ENCODE measurements at places on chromosomes 11 and 22.

- DNase-seq, result no peak
These were observed 4.8 kb downstream of the GVQW3 start for GRCh38 chr11:76385903-76386302.

DNA sequence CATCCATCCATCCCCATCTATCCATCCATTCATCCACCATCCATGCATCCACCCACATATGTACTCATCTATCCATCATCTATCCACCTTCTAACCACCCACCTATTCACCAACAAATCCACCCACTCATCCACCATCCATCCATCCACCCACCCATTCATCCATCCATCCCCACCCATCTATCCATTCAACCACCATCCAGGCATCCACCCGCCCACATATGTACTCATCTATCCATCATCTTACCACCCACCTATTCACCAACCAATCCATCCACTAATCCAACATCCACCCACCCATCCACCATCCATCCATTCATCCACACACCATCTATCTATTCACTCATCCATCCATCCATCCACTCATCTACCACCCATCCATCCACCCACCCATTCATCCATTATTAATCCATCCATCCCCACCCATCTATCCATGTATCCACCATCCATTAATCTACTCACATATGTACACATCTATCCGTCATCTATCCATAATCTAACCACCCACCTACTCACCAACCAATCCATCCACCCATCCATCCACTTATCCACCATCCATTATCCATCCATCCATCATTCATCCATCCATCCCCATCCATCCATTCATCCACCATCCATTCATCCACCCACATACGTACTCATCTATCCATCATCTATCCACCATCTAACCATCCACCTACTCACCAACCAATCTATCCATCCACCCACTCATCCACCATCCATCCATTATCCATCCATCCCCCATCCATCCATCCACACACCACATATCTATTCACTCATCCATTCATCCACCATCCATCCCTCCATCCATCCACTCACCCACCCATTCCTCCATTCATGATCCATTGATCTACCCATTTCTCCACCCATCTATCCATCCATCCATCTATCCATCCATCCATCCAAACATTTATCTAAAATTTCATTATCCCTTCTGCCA, 940.0 kb downstream of the BRD1 start:
- no peak for DNase-seq

DNA sequence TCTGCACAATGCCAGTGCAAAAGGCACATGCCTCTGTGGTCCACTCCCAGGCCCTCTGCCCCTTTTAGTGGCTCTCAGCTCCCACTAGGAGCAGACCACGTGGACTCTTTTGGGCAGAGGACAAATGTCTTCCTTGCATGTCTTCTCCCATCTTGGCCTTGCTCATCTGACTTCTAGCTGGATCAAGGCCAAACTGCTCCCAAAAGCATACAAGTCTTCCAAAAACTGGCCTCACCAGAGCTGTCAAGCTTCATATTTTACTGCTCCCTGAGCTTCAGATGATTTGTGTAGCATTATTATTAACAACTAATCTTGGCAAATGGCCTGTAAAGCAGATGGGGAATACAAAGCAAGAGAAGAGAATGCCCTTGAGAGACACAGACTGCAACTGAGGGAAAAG, 6.9 kb downstream of the SMPD1 start:
- no peak for DNase-seq

- no peak for DNase-seq
These were observed 37.4 kb downstream of the YAP1 start for GRCh38 chr11:102147632-102148031.

DNA sequence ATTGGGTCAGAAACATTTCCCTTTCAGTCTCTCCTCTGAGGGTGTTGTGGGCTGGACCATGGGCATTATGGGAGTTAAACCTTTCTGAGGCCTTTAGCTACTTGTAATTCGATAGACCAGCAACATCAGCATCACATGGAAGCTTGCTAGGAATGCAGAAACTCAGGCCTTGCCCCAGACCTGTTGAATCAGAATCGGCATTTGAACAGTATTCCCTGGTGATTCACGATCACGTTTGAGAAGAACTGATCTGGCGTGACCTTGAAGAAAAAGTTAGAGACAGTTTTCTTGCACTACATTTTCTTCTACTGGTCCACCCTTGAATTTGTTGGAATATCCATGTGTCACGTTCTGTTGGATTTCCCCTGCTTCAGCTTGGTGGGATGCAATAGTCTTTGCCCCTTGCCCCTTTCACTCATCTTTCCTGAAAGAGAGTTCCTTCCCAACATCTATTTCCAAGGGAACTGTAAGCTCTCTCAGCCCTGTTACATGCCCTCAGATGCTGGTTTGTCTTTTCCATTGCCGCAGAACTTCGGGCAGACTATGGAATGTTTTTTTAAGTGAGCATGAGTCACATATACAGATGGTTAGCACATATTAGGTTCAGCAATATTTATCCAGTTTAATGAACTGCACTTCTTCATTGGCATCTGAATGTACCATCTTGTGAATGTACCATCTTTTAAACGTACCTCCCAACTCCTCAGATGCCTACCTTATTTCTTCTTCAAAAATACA, 23.9 kb downstream of the EHF start:
- no peak for DNase-seq

GRCh38 chr22:49961005-49961600, 531 bp downstream of the PIM3 start:
- DNase-seq, result peak; percentile 31

DNA sequence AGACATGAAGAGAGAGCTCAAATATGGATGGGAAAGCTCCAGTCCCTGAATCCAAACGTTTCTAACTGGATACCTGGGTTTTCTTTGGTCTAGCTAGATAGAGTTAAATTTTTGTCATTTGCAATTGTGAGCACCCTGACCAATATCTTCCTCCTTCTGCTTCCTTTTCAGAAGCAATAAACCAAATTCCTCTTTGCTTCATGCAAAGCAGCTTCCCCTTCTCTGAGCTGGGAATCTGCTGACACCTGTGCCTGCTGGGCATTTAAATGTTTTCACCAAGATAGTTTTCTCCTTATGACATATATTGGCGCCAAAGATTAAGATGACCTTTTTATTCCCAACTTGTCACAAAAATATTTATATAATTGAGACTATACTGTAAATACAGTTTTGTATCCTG, 27.9 kb upstream of the PAK1 start:
- DNase-seq, result no peak

GRCh38 chr22:36298118-36298517, 45.2 kb downstream of the APOL1 start:
- no peak for DNase-seq

DNA sequence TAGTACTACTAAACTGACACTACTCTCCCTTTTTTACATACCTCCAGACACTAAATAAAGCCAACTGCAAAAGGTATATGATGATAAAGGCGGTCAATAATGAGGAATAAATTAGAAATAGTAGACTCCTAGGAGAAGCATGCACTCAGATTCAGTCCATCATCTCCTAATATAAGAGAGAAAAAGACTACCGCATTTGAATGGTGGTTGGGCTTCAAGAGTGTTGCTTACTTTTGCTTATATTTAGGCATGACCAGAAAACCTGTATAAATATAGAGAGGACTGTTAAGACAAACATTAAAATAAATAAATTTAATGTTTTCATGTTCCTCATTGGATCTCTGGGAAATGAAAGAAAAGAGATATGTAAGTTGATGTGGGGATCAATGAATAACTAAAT, 1137.0 kb downstream of the FAM181B start:
- DNase-seq, result no peak

DNA sequence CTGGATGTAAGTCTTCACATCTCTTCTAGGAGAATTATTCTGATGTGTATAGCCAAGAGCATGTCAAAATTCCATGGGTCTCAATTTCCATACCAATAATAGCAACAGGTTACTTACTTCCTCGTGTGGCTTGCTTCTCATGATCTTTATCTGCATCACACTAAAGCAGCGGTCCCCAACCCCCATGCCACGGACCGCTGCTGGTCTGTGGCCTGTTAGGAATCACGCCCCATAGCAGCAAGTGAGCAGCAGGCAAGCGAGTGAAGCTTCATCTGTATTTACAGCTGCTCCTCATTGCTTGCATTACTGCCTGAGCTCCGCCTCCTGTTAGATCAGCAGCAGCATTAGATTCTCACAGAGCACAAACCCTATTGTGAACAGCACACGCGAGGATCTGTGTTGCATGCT, 28.9 kb upstream of the SLC25A1 start:
- peak; percentile 5 for DNase-seq

- DNase-seq, result no peak
These were observed 72.0 kb downstream of the LARGE1 start for GRCh38 chr22:33848251-33848650.

DNA sequence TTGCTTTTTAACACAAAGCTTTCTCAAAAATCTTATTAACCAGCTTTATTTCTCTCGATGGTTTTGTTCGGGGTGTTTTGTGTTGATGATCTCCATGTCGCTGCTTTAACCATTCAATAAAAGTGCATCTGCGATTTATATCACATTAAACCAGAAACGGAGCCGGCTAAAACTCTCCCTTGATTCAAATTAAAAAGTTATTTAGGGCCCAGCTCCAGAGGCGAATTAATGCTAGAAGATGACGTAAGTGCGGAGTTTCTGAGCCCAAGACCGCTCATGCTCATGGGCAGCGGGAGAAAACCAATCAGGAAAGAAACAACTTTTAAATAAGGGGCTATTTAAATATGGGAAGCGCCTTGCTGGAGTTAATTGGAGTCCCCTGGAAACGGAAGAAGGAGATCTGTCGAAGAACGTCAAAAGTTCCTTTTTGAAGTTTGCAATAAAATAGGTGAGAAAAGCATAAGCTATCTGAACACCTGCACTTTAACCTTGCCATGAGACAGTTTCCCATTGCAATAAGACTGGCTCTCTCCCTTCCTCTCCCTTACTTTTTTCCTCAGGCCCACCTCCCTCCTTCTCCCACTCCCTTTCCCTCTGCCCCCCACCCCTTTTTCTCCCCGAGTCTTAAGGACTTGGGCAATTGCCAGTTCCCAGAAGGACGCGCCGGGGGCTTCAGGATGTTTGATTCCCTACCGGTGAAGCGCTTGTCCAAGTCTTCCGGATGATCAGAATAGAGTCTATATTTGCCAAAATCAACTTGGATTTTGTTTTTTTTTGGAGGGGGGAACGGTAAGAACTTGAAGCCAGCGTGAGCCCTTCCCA, 1.9 kb upstream of the DBX1 start:
- DNase-seq, result peak; percentile 54

GRCh38 chr22:30270832-30271231, 4.2 kb upstream of the OSM start:
- DNase-seq, result no peak

DNA sequence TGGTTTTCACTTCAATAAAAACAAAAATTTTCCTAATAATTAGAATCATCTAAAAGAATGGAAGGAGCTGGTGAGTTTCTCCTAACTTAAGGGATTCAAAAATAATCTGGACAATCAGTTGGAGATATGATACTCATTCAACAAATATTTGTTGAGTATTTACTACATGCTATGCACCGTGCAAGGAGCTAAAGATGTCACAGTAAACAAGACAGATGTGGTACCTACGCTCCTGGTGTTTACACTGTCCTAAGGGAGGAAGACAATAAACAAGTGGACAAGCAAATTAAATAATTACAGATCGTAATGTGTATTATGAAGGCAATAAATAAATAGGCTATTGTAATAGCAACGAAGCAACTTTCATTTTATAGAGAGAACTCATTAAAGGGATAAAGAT, 9.9 kb upstream of the SPON1 start:
- DNase-seq, result no peak

- DNase-seq, result no peak
These were observed 498 bp downstream of the C2CD2L start for GRCh38 chr11:119107538-119108145.

DNA sequence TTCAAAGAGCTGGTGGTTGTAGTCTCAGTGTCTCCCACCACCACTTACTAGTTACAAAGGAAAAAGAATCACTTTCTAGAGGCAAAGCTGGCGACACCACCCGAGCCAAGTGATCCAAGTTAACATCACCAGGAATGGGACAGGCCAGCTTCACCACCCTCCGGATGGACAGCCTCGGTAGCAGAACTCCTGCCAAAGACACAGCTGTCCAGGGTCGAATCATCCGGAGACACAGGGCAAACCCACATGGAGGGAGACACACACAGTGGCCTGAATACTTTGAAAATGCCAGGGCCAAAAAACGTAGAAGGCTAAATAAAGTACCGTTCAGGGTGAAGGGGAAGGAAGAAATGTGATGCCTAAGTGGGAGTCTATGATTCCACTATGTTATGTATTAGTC, 33.1 kb downstream of the KCNQ1 start:
- no peak for DNase-seq

DNA sequence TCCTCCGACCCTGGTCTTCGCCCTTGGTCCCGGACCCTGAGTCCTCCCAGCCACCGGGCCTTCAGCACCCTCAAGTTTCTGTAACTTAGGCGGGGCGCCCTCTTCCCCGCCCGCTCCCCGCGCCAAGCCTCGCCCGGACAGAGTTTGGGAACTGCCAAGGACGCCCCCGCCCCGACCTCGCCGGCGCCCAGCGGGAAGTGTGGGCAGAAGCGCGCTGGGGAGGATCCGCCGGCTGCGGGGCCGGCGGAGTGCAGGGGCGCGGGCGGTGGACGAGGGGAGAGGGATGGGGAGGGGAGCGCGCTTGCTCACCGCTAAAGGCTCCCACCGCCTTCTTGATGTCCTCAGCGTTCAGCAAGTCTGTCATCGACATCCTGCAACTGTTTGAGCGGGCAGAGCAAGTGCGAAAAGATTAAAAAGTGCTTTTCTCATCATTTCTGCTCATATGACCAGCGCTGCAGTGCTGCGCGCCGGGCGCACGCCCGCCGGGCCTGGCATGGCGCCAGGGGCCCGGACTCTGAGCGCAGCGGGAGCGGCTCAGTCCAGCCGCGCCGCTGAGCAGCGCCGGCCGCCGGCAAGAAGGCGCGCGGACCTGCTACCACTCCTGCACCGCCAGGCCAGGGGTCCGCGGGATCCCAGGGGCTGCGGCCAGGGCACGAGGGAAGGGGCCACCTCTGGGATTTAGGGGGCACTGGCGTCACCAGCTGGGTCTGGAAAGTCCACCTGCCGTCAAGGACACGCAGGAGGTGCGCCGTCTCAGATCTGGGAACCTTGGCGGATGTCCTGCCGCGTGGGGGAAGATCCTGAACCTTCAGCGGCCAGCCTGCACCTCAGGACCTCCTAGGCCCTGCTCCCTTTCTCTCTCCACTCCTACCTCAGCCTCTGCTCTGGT, at the start of gene PVALB:
Gene PVALB, minus strand, starts transcription at position 400 of the 889 bp plus-strand sequence. Its CDS starts 30 bp downstream, at position 370.
- no peak for DNase-seq

GRCh38 chr11:45079075-45079444, 67.4 kb upstream of the PRDM11 start:
- peak; percentile 95 for DNase-seq

DNA sequence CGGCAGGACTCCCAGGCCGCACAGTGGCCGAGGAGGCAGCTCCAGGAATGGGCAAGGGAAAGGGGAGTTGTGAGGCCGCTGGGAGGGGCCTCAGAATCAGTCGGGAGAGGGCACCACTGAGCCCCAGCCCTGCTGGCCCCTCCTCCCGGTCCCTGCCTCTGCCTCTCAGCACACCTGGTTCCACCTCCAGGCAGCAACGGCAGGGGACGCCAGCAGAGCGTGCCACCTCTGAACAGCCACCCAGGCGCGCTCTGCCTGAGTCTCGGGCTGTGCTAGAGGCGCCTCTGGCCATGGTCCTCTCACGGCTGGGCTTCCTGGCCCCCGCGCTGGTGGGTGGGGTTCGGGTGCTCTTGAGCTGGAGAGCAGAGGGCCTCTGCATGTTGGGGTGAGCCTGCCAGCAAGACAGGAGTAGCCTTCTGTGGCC, 33.0 kb downstream of the MOB2 start:
- DNase-seq, result peak; percentile 25

Measured in NCI-H82 (cell line).